Neural crest cell (in vitro differentiated cells): ENCODE measurements at places on chromosomes 1 and 21.

DNA sequence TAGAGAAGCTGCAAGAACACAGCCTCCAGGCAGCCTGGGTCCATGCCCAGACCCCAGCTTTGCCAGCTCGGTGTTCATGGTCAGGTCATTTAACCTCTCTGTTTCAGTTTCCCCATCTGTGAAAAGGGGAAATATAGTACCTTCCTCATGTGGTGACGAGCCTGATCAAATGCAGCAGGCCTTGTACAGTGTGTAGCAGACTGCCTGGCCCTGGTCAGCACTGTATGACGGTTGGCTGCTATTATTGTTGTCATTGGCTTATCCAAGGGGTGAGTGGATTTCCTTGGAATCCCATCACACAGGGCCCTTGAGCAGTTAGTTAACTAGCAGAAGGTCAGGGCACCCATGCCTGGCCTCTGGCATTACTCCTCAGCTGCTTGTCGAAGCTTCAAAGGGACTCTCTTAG, 6.6 kb upstream of the TMEM51 start:
- no peak for DNase-seq

- no peak for DNase-seq
Measured at GRCh38 chr1:62280150-62280549, 39.1 kb downstream of the KANK4 start.

DNA sequence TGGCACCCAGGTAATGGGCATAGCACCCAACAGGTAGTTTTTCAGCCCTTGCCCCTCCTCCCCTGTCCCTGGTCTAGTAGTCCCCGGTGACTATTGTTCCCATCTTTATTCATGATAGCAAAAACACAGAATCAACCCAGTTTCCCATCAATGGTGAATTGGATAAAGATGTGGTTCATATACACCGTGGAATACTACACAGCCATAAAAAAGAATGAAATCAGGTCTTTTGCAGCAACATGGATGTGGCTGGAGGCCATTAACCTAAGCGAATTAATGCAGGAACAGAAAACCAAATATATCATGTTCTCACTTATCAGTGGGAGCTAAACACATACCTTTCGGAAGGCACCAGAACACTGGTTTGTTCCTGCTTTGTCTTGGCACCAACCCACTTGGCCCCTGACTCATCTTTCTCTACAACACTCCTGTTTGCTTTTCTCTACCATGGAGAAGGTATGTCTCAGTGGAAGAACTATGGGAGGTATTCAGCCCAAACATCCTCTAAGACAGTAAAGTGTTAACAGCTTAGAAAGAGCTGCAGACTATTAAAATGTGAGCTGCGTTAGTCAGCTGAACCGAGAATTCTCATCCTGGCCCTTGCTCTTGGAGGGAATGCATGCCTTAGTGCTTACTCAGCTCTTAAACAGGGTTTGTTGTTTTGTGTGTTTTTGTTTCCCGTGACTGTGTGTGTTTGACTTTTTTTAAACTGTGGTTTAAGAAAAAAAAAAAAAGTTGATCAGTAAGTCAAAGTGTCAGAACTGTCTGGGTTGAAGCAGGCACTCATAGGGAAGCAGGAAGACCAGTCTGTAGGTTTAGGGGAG, 203.0 kb downstream of the TOMM20 start:
- DNase-seq = no peak

- no peak for DNase-seq
Measured at GRCh38 chr1:97013136-97013535, 291.6 kb downstream of the PTBP2 start.

GRCh38 chr1:88210103-88210787, 473.8 kb upstream of the PKN2 start:
- no peak for DNase-seq

DNA sequence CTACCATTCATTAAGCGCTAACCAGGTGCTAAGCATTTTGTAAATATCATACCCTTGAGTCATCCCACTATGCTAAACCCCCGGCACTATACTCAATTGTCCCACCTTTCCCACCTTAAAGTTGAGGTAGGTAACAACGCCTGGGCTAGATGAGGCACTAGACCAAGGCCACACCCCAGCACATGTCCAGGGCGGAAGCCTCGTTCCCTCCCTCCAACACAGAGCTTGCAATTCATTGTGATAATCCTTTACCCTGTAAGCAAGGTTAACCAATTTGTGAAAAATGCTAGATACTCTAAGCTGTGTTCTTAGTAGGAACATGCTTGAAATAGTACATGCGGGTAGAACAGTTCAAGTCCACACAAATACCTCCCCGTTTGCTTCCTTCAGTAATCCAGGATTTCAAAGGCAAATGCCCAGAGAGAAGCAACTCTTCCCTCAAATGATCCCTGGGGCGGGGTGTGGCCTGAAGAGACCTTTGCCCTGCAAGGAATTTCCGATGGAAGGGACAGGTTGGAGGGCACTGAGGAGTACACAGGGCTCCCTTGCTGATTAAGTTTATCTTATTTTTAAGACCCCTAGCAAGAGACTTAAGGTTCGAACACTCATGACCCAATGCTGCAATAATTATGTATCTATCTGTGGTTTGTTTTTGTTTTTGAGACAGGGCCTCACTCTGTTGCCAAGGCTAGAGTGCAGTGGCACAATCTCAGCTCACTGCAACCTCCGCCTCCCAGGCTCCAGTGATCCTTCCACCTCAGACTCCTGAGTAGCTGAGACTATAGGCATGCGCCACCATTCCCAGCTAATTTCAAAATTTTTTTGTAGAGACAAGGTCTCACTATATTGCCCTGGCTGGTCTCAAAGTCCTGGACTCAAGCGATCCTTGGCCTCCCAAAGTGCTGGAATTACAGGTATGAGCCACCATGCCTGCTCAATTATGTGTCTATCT, 2.6 kb downstream of the RSPH1 start:
- DNase-seq = no peak

GRCh38 chr1:99603699-99604560, 42.0 kb upstream of the PALMD start:
- no peak for DNase-seq

GRCh38 chr1:27149084-27149761, 5.7 kb downstream of the SLC9A1 start:
- DNase-seq = no peak

DNA sequence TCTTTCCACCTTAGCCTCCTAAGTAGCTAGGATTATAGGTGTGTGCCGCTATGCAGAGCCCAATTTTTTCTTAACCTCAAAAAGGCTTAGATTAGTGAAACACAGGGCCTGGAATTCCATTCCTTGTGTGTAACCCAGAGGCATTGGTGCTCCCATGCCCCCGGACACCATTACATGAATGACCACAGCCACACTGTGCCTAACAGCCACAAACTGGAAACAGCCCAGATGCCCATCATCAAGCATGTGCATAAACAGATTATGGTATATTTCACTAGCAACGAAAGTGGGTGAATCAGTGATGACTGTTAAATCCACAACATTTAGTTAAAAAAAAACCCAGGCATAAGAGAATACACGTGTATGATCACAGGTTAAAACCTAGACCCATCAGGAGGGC, 24.4 kb downstream of the ADAM30 start:
- no peak for DNase-seq

DNA sequence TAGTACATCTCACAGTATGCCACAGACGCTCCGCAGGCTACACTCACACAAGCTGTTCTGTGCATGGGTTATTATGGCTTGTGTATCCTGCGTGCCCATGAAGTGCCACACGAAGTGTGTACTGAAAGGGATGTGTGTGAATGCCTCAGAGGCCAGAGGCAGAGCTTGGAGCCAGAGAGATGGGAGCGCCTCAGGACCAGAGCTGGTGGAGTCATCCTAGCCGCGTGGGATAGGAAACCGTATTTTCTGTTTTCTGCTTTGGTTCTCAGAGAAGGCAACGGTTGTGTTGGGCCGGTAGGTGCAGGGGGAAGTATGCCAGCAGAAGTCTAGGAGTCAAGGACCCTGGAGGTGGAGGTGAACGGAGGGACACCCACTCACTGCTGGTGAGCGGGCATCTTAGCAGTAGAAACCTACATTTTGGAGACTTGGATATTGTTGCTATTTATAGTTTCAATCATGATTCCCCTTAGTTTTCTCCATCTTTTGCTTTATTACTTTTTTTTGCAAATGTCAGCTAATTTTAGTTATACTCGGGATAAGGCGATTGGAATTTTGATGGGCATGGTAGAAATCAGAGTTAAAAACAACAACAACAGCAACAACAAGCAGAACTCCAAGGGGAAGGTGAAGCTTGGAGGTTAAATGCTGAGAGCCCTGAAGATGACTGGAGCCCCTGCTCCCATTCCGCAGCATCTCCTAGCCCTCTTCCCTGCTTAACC, 188.2 kb downstream of the DYRK1A start:
- no peak for DNase-seq

DNA sequence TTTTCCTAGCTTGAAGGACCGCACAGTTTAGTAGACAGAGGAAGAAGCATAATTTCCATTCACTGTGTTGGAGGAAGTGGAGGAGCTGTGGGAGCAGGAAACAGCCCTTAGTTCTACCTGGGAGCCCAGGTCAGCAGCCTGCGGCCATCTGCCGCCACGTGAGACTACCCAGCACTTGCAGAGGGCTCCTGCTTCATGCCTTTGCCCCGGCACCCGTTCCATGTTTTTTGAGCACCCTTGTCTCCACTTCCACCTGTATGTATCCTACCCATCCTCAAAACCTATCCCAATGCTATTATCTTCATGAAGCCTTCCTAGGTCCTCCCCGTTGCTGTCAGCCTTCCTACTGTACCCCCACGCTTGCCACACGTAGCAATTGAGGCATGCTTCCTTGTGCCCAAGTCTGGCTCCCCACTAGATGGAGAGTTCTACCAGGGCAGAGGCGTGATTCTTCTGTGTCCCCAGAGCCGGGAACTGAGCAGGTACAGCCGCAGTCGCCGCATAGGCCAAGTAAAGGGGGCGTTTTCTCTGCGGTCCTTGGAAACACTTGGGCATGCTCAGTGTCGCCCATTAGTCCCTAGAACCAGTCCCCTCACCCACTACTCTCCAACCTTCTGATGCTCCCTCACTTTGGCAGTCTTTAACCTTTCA, 1.9 kb downstream of the SLC6A9 start:
- DNase-seq = no peak

- no peak for DNase-seq
Measured at GRCh38 chr1:16991571-16991970, 11.2 kb upstream of the MFAP2 start.

- DNase-seq = no peak
Measured at GRCh38 chr1:46204406-46204742, 1.2 kb downstream of the LURAP1 start.

- no peak for DNase-seq
Measured at GRCh38 chr21:38766987-38767722, 38.6 kb upstream of the ETS2 start.

- no peak for DNase-seq
Measured at GRCh38 chr1:18831656-18832055, 27.8 kb downstream of the TAS1R2 start.

GRCh38 chr1:1305300-1306069, 2.2 kb downstream of the ACAP3 start:
- DNase-seq = no peak

DNA sequence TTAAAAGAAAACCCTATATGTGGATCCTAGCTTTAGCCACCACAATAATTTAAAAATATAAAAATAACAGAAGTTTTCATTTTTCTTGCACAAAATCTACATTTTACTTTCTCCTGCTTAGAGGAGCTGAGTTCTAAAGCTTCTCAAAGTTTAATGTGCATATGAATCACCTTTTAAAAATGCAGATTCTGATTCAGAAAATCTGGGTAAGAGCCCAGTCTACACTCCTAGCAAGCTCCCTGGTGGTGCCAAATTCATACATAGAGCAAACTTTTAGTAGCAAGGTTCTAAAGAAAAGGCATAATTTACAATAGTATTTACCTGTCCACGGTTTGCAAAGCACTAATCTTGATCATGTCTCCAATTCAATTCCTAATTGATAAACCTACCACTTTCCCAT, 19.3 kb downstream of the RSBN1 start:
- DNase-seq = no peak

DNA sequence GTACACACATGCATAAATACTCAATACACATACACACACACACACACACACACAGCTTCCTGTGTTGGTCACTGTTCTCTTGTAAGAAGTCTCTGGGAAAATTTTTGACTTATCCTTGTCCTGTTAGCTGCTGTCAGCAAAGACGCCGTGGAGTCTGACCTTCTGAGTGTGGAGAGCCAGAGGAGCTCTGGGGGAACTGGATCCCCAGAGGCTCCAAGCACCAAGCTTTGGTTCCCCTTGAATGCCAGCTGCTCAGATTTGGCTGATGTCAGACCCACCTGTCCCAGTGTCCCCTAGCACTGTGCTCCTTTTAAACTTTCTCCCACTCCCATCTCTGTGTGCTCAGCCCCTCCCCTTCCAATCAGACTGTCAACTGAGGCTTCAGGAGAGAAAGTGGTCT, 319.1 kb downstream of the CAMTA1 start:
- no peak for DNase-seq

DNA sequence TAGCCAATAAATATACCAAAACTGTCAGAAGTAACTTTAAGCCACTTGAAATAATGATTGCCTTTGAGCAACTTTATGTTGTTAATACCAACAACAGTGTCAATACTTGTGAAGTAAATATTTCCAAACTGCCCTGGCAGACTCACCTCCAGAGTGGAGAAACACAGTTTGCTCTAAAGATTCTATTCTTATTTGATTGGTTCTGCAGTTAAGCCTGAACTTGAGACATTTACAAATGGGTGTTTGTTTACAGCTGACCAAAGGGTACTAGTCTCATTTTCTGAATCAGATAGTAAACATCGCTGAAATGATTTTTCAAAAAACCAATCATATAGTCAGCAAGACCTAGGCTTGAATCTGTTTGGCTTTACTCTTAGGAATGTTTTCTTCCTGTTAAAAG, 1.3 kb upstream of the MYOC start:
- DNase-seq = no peak

GRCh38 chr1:209689477-209689876, 14.3 kb downstream of the G0S2 start:
- no peak for DNase-seq

GRCh38 chr1:106458866-106459265, 597.6 kb upstream of the PRMT6 start:
- DNase-seq = no peak
